Lower lobe of right lung (tissue), 2 donors: ENCODE measurements at places on chromosomes 4 and X.
A peak's percentile ranks its signal among the peaks of the same experiment; 100 is the strongest.

GRCh38 chr4:76188557-76188956, 25.1 kb downstream of the SCARB2 start:
- no peak for DNase-seq

GRCh38 chrX:46912603-46913491, 626 bp downstream of the JADE3 start:
- peak; percentile 54 for DNase-seq

GRCh38 chrX:46712764-46713163, 46.2 kb downstream of the SLC9A7 start:
- DNase-seq: no peak

DNA sequence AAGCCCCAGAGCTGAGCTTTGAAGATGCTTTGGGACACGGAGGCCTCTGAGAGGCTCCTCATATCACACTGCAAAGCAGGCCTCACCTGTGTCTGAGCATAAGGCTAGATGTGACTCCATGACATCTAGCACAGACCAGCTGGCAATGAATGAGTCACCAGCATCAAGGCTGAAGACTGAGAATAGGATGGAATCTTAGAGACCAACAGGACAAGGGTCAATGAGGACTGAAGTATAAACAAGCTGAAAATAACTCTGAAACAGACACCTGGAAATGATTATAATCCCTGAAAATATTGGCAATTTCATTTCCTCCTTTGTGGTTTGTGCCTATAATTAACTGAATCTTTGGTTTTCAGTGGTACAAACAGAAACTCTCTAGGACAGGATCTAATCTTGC, 87.1 kb upstream of the PRPS1 start:
- DNase-seq: no peak

DNA sequence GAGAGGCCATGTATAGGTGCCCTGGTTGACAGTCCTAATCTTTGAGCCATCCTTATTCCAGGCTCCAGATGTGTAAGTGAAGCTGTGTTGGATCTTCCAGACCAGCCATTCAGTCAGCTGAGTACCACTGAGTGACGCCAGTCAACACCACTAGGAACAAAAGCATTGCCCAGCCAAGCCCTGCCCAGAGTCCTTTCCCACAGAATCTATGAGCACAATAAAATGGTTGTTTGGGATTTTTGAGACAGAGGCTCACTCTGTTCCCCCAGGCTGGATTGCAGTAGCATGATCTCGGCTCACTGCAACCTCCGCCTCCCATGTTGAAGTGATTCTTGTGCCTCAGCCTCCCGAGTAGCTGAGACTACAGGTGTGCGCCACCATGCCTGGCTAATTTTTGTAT, 262.5 kb downstream of the BCOR start:
- no peak for DNase-seq

GRCh38 chr4:128803783-128804182, 5.7 kb upstream of the JADE1 start:
- DNase-seq: no peak

DNA sequence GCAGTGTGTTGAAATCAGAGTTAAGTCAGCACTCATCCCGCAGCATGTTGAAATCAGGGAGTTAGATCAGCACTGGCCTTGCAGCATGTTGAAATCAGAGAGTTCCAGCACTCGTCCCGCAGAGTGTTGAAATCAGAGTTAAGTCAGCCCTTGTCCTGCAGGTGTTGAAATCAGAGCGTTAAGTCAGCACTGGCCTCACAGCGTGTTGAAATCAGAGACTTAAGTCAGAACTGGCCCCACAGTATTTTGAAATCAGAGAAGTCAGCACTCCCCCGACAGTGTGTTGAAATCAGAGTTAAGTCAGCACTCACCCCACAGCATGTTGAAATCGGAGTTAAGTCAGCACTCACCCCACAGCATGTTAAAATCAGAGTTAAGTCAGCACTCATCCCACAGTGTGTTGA, 10.9 kb upstream of the UVSSA start:
- no peak for DNase-seq
